Airway epithelial cell (primary cell): ENCODE measurements at places on chromosomes 11 and 22. TPM values are rescaled to one million over a fixed set of nuclear protein-coding genes. Genes with fewer than 3 reads are reported as not detected.

PUS3 gene
- 10.4 and 11.8 TPM in 2 replicates for total RNA-seq

POU2AF2 gene
- total RNA-seq: not detected in 2 replicates

POGLUT3 gene
- total RNA-seq: 10.7 and 12.3 TPM in 2 replicates

SLC29A2 gene
- 5.9 and 8.7 TPM in 2 replicates for total RNA-seq

ARHGAP20 gene
- total RNA-seq: not detected in 2 replicates

MYOD1 gene
- total RNA-seq: not detected in 2 replicates

NXPE4 gene
- total RNA-seq: not detected in 2 replicates

EWSR1 gene
- 195 and 260 TPM in 2 replicates for total RNA-seq

STK33 gene
- 2.4 and 8.3 TPM in 2 replicates for total RNA-seq

AIFM3 gene
- 0.56 and 0.85 TPM in 2 replicates for total RNA-seq

B3GAT1 gene
- total RNA-seq: not detected in 2 replicates

HMOX1 gene
- 1.0 and 1.4 TPM in 2 replicates for total RNA-seq

DRD2 gene
- 0.07 TPM in 1 of 2 replicates, not detected in the other for total RNA-seq

DBX1 gene
- not detected in 2 replicates for total RNA-seq

HEPHL1 gene
- total RNA-seq: 0.79 and 1.1 TPM in 2 replicates

TIMP3 gene
- 37.5 and 43.9 TPM in 2 replicates for total RNA-seq

SCGB2A2 gene
- not detected in 2 replicates for total RNA-seq

KCNQ1 gene
- 0.79 and 1.6 TPM in 2 replicates for total RNA-seq

RIMBP3B gene
- 0.14 TPM in 2 replicates for total RNA-seq

GSTT2 gene
- total RNA-seq: not detected in 2 replicates

FGF4 gene
- not detected in 2 replicates for total RNA-seq

IRAG1 gene
- 0.09 and 0.49 TPM in 2 replicates for total RNA-seq

CRACR2B gene
- 2.4 and 3.0 TPM in 2 replicates for total RNA-seq

SEZ6L gene
- not detected in 2 replicates for total RNA-seq

STARD10 gene
- 100 and 101 TPM in 2 replicates for total RNA-seq

RFPL1 gene
- not detected in 2 replicates for total RNA-seq

IGSF9B gene
- 0.92 and 1.1 TPM in 2 replicates for total RNA-seq

FRMD8 gene
- 116 and 142 TPM in 2 replicates for total RNA-seq

APOL1 gene
- 0.70 and 1.8 TPM in 2 replicates for total RNA-seq

TREH gene
- total RNA-seq: not detected in 2 replicates

ALX4 gene
- not detected in 2 replicates for total RNA-seq

ST13 gene
- total RNA-seq: 118 and 130 TPM in 2 replicates

ANKK1 gene
- 0.88 and 1.2 TPM in 2 replicates for total RNA-seq
